ENCODE measurements at places on chromosomes 1 and 21.

GRCh38 chr1:29674627-29675326 lies 438.5 kb downstream of the PTPRU start:
- no peaks in the 10 kb centered on the region for H3K36me3 ChIP-seq
- no peak for DNase-seq
- no peak overlapping the region for H3K27ac ChIP-seq
- no peaks in the 10 kb centered on the region for H3K4me1 ChIP-seq
- H3K27me3 ChIP-seq: no peaks in the 10 kb centered on the region
- no peak overlapping the region for H3K4me3 ChIP-seq

DNA sequence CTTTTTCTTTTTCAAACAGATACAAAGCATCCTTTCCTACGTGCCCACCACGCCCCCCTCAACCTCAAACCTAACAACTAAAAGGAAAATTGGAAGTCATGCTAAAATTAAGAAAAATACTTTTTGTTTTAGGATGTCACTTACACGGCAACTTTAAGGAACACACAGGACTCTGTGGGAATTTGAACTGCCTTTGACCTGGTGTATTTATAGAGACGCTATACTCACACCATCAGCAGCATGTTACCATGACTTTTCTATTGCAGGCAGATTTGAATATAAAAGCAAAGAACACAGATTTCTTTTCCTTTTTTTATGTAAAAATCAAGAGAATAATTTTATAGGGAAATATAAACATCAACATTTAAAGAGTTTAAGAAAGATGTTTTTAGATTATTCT lies 198.2 kb downstream of the SIPA1L2 start:
- no peaks in the 10 kb centered on the region for H3K4me1 ChIP-seq
- DNase-seq: no peak
- peaks cover 18% of the 10 kb centered on the region for H3K36me3 ChIP-seq

DNA sequence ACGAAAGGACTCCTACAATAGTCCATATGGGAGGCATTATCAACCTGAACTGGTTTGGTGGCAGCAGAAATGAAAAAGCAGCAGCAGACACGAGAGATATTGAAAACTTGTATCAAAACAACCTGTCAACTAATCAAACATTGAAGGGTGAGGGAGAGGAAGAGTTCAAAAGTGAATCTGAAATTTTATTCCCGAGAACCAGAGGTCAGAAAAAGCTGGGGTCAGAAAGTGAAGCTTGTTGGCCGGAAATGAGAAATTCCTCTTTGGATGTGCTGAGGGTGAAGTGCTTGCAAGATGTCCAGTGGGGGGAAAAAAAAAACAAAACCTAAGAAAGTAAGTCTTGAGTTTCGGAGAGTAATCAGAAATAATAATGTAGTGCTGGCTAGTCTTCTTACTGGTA lies 1.9 kb upstream of the C4BPA start:
- H3K27ac ChIP-seq: no peak overlapping the region
- H3K36me3 ChIP-seq: no peaks in the 10 kb centered on the region
- H3K4me1 ChIP-seq: no peaks in the 10 kb centered on the region
- no peak overlapping the region for H3K4me3 ChIP-seq
- no peaks in the 10 kb centered on the region for H3K27me3 ChIP-seq

- no peak overlapping the region for H3K4me3 ChIP-seq
- DNase-seq: no peak
Measured at GRCh38 chr1:70042090-70042731, 163.2 kb downstream of the LRRC40 start.

DNA sequence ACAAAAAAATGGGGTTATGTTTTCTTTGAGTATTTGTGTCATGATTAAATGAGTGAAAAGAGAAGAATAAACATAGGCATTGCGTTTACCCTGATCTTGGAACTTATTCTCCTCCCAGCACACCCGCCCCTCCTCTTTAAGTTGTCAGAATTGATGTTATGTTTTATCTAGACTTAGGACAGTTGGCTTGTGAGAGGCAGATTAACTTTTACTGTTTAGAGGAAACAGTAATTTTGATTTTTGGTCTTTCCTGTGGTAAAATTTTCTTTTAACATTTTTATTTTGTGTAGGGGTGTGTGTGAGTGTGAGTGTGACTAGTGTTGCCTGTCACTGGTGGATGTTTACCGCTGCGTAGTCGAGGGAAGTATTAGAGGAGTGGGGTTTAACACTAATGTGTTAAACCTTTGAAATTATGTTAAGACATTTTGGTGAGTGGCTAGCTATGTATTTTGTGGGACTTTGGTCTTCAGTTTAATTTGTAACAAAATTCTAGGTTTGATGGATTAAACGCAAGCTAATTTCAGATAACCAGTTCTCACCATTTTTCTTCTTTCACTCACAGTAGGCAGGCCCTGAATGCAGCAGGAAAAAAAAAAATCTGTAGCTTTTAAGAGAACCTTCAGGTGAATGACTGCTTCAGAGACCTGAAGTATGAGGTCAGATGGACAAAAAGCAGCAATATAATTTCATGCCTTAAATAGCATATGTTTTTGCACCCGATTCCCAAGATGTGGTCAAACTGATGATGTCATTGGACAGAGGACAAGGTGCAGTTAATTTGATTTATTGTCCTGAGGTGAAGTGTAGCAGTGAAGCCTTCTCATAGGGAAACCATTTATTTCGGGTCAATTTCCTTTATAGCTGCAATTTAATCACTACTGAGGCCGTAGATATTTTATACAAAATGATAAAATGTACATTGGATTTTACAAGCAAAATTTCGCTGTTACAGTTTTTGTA lies 2.7 kb downstream of the POU2F1 start:
- H3K4me1 ChIP-seq: peaks cover 2% of the 10 kb centered on the region
- no peak overlapping the region for H3K27ac ChIP-seq
- no peaks in the 10 kb centered on the region for H3K36me3 ChIP-seq
- H3K27me3 ChIP-seq: no peaks in the 10 kb centered on the region

GRCh38 chr1:172472495-172472894 lies 28.6 kb upstream of the PIGC start:
- no peak for DNase-seq
- no peaks in the 10 kb centered on the region for H3K27me3 ChIP-seq
- H3K36me3 ChIP-seq: no peaks in the 10 kb centered on the region
- no peak overlapping the region for H3K4me3 ChIP-seq
- no peak overlapping the region for H3K27ac ChIP-seq

DNA sequence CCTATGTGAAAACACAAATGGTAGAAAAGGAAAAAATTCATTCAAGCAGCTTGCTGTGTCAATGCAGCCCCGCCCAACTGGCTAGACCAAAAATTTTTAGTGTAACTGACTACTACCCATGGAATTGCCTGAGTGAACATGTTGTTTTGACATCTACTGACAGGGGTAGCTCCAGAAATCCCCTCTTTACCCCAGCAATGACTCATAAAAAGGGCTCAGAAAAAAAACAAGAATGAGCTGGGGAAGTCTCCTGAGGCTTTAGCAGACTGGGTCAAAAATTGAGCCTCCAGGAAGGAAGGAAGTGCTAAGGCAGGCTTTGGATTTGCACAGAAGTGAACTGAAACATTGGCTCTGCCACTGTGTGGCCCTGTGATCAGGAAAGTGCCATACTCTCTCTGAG lies 24.4 kb upstream of the FGGY start:
- no peaks in the 10 kb centered on the region for H3K27me3 ChIP-seq
- H3K27ac ChIP-seq: no peak overlapping the region
- no peaks in the 10 kb centered on the region for H3K36me3 ChIP-seq
- DNase-seq: no peak
- H3K4me3 ChIP-seq: no peak overlapping the region

- no peaks in the 10 kb centered on the region for H3K36me3 ChIP-seq
- no peaks in the 10 kb centered on the region for H3K27me3 ChIP-seq
- no peak overlapping the region for H3K4me3 ChIP-seq
- peak; percentile 43 for DNase-seq
Measured at GRCh38 chr1:10195570-10195969, 14.8 kb upstream of the KIF1B start.

DNA sequence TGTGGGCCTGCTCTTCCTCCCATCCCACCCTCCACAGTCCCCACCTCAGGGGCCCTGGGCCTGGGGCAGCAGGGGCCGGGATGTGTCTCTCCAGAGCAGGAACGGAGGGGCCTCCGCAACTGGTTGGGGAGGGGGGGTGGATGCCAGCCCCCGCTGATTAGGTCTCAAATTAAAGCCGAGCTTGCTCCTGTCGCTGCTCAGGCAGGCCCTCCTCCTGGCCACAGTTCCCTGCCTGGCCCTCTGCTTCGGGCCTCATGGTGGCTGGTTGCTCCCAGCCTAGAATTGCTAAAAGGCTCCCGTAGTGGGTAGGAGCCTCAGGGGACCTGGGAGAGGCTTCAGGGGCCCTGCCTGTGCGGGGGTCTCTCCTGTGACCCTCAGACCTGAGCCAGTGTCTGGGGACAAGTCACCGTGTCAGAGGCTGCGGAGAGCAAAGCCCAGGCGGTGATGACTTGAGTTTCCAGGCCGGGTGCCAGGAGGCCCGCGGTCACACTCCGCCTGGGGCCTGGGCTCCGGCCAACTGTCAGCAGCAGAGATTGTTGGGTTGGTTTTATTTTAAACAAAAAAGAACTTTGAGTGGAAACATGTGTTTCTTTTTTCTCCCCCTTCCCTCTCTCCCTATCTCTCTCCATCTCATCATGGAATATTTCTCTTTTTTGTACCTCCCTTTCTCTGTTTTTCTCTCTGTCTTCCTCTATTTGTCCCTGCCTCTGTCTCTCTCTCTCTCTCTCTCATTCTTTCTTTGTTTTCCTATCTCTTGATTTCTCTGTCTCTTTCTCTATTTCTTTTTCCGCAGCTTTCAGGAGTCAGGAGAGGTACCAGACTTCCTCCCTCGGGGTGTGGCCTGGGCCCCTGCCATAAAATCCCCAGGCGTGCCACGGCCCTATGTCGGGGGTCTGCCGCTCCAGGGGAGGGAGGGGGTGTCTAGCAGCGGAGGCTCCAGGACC lies 20.0 kb upstream of the EPHA2 start:
- no peaks in the 10 kb centered on the region for H3K36me3 ChIP-seq
- no peaks in the 10 kb centered on the region for H3K4me1 ChIP-seq
- peak overlapping the region; percentile 21 for H3K27ac ChIP-seq
- no peaks in the 10 kb centered on the region for H3K27me3 ChIP-seq

DNA sequence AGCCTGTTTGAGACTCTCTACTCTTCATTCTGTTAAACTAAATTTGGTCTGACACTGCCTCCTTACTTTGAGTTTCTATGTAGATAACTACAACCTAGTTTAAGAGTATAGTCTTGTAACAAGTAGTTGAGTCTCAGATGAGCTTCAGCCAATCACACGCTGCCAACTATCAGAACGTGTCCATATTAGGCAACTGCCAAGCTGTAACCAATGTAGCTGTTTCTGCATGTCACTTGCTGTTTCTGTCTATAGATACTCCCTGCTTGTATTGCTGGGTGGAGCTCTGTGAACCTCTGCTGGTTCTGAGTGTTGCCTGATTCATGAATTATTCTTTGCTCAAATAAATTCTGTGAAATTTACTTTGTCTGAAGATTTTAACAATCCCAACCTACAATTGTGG lies 452.6 kb upstream of the NR5A2 start:
- H3K36me3 ChIP-seq: no peaks in the 10 kb centered on the region
- no peak for DNase-seq
- H3K27ac ChIP-seq: no peak overlapping the region

- H3K4me3 ChIP-seq: no peak overlapping the region
- no peaks in the 10 kb centered on the region for H3K4me1 ChIP-seq
- no peaks in the 10 kb centered on the region for H3K27me3 ChIP-seq
- no peak overlapping the region for H3K27ac ChIP-seq
- no peak for DNase-seq
Measured at GRCh38 chr1:18265641-18266040, 158.0 kb downstream of the IGSF21 start.

DNA sequence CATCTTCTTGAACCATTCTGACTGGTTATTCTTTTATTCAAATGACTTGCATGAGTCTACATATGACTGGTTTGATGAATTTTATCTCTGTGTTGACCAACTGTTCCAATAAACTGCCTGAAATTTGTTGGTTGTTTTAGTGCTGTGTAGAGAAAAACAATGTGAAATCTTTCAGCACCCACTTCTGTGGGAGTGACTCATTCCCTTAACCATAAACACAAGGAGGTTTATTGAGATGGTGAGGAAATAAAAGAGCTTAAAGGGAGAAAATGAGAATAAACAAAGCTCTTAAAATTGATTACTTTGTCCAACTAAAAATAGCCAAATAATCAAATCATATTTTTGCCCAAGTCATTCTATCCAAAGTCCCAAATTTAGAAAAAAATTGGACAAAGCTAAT lies 341.1 kb downstream of the TGFB2 start:
- no peak overlapping the region for H3K27ac ChIP-seq
- no peaks in the 10 kb centered on the region for H3K27me3 ChIP-seq
- no peak overlapping the region for H3K4me3 ChIP-seq
- no peaks in the 10 kb centered on the region for H3K4me1 ChIP-seq

- no peak overlapping the region for H3K27ac ChIP-seq
- H3K4me3 ChIP-seq: no peak overlapping the region
- H3K4me1 ChIP-seq: no peaks in the 10 kb centered on the region
- H3K36me3 ChIP-seq: no peaks in the 10 kb centered on the region
- no peaks in the 10 kb centered on the region for H3K27me3 ChIP-seq
- no peak for DNase-seq
Measured at GRCh38 chr21:25329227-25329825, 278.0 kb downstream of the MRPL39 start.

DNA sequence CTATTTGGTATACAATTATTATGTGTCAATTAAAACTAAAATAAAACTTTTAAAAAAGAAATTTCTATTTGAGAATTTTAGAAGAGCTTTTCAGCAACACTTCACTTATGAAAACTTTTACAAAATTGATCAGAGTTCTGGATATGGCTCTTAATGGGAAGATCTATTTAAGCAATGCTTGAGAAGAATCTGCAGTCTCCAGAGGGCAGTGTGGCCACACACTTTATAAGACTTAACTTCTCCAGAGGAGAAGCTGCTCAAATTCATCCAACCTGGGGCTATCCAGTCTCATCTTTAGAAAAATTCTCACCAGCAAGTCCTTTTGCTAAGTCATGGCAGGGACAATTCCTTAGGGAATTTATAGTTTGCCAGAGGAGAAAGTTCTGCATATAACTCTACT lies 25.2 kb upstream of the AGO1 start:
- H3K36me3 ChIP-seq: no peaks in the 10 kb centered on the region
- H3K27ac ChIP-seq: no peak overlapping the region
- H3K27me3 ChIP-seq: no peaks in the 10 kb centered on the region
- no peak overlapping the region for H3K4me3 ChIP-seq
- DNase-seq: peak; percentile 47
- H3K4me1 ChIP-seq: no peaks in the 10 kb centered on the region

DNA sequence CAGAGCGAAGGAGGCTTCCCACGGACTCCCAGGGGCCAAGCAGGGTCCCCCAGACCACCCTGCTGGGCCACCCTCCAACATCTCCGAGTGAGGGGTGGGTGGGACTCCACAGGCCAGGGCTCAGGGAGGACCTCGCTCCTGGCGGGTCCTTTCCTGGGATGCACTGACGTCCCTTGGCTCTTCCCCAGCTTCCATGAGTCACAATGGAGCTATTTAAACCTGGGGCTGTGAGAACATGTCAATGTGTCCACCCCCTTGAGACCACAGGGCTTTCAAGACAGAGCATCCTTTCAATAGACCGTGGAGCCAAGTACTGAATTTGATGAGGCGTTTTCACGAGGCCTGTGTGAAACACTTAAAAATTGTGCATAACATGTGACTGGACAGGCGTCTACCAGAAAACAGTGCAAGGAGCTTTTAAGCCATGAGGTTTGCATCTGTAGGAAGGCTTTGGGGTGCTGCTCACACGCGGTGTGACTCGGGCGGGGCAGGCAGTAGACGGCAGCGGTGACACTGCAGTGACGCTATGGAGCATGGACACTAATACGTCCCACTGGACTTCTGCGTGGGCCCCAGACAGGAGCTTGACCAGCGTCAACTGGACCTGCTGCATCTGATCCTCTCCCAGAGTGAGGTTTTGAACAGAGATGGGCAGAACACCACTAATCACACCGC lies 24.1 kb upstream of the NPHP4 start:
- no peak overlapping the region for H3K4me3 ChIP-seq
- H3K36me3 ChIP-seq: no peaks in the 10 kb centered on the region
- H3K27ac ChIP-seq: no peak overlapping the region
- H3K27me3 ChIP-seq: no peaks in the 10 kb centered on the region

Measured in mesendoderm (in vitro differentiated cells).